Activated CD4-positive, alpha-beta T cell treated with anti-CD3 and anti-CD28 coated beads, Interleukin-2, amount 10 ng/mL, durations not matched to agents 24 days and 14 days (primary cell): ENCODE measurements at places on chromosomes 5 and 9. TPM values are rescaled to one million over a fixed set of nuclear protein-coding genes. Genes with fewer than 3 reads are reported as not detected.

- no peak for DNase-seq
Observed at GRCh38 chr9:135639196-135639595, at the start of gene GLT6D1. Gene GLT6D1, minus strand, starts transcription at chr9:135639540. Its CDS starts 353 bp downstream, at chr9:135639187.

- no peak for DNase-seq
Observed at GRCh38 chr9:70030156-70030555, 13.5 kb upstream of the MAMDC2 start.

- DNase-seq: no peak
Observed at GRCh38 chr5:80216753-80217596, 38.9 kb downstream of the SERINC5 start.

- DNase-seq: no peak
Observed at GRCh38 chr9:93589688-93590087, 13.3 kb downstream of the PHF2 start.

DNA sequence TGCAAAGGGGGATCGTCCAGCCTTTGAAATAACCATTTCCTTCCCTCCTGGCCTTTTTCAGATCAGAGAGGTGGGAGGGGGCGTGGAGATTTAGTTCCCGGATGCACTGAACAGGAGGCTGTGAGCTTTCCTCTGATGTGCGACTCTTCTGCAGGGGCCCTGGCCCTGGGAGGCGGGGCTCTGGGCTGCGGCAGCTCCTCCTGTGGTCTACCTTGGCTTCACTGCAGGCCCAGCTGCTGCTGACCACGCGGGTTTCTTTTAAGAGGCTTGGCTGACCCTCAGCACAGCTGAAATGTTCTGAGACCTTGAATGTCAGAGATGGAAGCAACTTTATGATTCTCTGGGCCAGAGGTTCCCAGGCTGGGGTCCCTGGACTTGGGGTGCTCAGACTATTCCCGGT, 27.0 kb upstream of the COL15A1 start:
- DNase-seq: no peak

SLC4A9 gene
- total RNA-seq: not detected in 2 replicates
